ENCODE measurements at places on chromosomes 1 and 21.

GRCh38 chr1:173353350-173353749 is 123.8 kb upstream of the PRDX6 start:
- DNase-seq: no peak

- DNase-seq: no peak
Observed at GRCh38 chr1:110482662-110483307, 31.8 kb downstream of the PROK1 start.

GRCh38 chr21:38438462-38438893 is 59.8 kb downstream of the ERG start:
- no peak for DNase-seq

GRCh38 chr1:65063025-65063424 is 85.0 kb upstream of the AK4 start:
- no peak for DNase-seq

- no peak for DNase-seq
Observed at GRCh38 chr1:46525253-46525983, 26.0 kb downstream of the KNCN start.

DNA sequence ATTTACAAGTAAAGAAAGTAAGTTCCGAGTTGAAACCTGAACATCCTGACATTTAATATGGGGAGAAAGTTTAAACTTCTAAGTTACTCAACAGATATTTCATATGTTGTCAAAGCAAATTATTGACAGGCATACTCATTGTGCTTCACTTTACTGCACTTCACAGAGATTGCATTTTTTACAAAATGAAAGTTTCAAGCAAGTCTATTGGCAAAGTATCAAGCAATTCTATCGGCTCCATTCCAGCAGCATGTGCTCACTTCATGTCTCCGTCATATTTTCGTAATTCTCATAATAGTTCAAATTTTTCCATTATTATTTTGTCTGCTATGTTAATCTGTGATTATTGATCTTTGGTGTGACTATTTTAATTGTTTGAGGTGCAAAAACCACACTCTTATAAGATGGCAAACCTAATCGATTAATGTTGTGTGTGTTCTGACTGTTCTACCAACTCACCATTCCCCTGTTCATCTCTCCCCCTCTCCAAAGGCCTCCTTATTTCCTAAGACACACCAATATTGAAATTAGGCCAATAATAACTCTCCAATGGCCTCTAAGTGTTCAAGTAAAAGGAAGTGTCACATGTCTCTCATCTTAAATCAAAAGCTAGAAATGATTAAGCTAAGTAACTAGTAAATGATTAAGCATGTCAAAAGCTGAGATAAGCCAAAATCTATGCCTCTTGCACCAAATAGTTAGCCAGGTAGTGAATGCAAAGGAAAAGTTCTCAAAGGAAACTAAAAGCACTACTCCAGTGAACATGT is 68.2 kb upstream of the BCL9 start:
- no peak for DNase-seq

GRCh38 chr1:219152751-219153150 is 20.9 kb upstream of the LYPLAL1 start:
- no peak for DNase-seq

DNA sequence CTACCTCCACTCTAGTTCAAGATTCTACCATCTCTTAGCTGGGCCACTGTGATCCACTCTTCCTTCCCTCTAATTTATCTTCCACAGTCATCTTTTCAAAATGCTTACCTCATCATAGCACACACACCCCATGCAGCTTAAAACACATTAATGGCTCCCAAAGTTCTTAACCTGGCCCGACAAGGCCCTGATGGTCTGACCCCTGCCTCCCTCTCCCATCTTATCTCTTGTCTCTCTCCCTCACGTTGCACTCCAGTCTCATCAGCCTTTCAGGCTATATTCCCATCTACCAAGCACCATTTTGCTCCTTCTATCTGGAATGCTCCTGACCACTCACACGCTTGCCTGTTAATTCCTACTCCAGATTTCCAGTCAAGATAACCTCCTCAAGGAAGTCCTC is 2.5 kb upstream of the ZBTB8A start:
- no peak for DNase-seq

DNA sequence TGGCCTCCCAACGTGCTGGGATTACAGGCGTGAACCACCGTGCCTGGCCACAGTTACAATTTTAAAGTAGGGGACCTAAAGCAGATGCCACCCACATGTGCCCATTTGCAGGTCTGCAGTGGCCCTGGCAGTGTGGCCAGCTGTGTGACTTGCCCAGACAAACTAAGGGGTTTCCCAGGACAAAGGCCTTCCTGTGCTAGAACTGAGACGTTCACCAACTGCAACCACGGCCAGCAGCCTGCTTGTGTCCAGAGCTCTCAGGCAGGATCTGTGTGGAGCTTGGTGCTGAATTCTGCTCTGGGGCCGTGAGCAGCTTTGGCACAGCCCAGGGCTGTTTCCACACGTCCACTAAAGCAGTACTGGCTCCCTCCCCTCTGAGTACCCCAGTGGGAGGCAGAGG is 10.6 kb upstream of the PTTG1IP start:
- DNase-seq: peak; percentile 47

- no peak for DNase-seq
Observed at GRCh38 chr1:206846487-206846886, 18.9 kb upstream of the IL20 start.

DNA sequence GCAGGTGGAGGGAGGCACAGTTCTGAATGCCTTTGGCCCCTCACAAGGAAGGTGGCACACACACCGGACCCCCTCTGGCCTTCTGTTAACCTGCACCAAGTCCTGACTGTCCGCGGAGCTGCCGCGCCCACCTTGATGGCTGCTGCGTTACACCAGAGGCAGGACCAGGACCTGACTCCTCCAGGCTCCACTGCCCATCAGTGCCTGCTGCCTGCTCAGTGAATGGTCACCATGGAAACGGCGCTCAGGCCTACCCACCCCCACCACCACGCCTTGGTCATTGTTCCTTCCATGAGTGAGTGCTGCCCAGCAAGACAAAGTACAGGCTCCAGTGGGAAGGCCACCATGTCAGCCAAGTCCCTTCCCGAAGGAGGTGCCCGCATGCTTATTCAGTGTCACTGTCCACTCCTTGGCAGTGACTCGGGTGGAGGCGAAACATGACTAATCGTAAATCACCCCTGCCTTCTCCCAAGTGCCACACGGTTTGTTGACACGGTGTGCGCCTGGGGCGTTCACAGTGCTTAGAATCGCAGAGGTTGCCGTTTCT is 57.3 kb downstream of the SLC37A1 start:
- DNase-seq: no peak

GRCh38 chr1:226424221-226425003 is 16.5 kb upstream of the PARP1 start:
- no peak for DNase-seq

GRCh38 chr1:227913396-227913763 is 34.4 kb downstream of the WNT9A start:
- no peak for DNase-seq

- peak; percentile 29 for DNase-seq
Observed at GRCh38 chr1:60622486-60622885, 459.9 kb upstream of the NFIA start.

GRCh38 chr1:30264672-30265025 is 458.7 kb downstream of the MATN1 start:
- no peak for DNase-seq

- DNase-seq: no peak
Observed at GRCh38 chr21:40049931-40050290, 182.7 kb downstream of the PCP4 start.

GRCh38 chr1:7594002-7594713 is 176.9 kb upstream of the VAMP3 start:
- peak; percentile 51 for DNase-seq

DNA sequence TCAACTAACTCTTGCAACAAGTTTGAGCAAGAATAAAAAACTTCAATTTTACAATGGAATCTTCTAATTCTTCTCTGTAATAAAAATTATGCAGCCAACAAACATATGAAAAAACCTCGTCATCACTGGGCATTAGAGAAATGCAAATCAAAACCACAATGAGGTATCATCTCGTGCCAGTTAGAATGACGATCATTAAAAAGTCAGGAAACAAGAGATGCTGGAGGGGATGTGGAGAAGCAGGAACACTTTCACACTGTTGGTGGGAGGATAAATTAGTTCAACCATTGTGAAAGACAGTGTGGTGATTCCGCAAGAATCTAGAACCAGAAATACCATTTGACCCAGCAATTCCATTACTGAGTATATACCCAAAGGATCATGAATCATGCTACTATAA is 327.5 kb upstream of the LYPLAL1 start:
- no peak for DNase-seq

DNA sequence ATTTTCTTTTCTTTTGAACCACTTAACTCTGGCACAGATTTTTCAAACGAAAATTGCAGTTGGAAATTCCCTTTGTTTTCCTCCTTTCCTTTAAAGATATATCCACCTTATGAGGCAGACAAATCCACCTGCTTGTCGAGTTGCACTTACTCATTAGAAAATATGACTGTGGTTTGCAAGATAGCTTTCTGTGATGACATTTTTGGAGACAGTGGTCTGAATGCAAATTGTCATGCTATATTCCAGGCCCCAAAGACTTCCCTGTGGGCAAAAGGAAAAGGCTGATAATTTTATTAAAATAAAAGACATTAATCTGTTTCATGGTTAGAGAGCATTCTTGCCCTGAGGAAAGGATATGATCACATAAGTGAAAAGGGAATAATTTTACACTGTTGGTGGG is 120.6 kb downstream of the TNFSF18 start:
- DNase-seq: no peak

- no peak for DNase-seq
Observed at GRCh38 chr21:14751602-14752344, 205.7 kb upstream of the SAMSN1 start.

GRCh38 chr1:12383001-12383400 is 153.2 kb downstream of the VPS13D start:
- DNase-seq: no peak

GRCh38 chr1:2204415-2205190 is 10.0 kb upstream of the FAAP20 start:
- DNase-seq: peak; percentile 94

- DNase-seq: peak; percentile 69
Observed at GRCh38 chr1:25727635-25728286, 72.2 kb upstream of the SELENON start.

Measured in posterior cingulate gyrus (tissue), 11 donors.